ENCODE measurements at places on chromosomes 5 and 9.

DNA sequence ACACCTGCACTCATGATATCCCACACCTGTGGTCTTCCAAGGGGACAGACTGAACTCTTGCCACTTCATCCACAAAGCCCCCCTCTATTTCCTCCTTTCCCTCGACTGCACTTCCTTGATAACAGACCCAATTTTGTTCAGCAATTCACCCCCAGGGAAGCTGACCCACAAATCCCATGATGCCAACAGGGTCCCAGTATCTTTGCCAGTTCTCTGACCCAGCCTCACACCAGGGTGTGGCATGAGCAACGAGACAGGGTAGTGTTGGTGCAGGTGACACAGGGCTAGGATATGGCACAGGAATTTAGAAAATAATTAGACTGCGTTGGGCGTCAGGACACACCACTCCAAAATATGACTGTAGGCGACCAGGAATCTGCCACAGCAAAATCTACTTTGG lies 30.2 kb upstream of the KCNIP1 start:
- DNase-seq = no peak

DNA sequence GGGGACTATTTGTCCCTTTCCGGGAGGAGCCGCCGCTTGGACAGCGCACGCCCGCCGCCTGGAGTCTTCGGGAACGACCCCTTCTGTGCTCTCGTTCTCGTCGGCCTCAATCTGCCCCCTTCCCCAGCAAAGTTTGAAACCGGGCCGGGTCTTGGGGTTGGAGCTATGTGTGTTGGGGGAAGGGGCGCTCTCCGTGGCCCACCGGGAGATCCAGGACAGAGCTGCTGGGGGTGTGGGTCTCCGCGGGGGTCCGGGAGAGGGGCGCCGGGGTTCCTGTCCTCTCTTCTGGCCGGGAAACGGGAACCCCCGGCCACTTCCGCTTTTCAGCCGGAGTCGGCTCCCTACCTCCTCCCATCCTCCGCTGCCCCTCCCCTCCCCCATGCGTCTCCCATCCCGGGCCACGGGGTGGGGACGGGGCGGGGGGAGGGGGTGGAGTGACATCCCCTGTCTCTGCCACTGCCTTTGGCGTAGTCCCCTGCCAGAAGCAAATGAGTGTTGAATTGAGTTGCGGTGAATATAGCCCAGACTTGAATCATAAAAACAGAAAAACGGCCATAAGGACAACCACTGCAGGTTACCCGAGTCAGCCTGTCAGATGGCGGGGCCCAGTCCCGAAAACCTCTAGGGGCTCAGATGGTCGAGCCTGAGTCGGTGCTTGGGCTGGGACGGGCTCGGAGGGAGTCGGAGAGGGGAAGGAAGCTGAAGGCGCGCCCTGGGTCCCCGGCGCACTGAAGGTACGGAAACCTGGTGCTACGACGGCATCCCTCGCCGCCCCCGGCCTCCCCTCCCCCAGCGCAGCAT lies 1.1 kb downstream of the CPLX2 start:
- DNase-seq = no peak

DNA sequence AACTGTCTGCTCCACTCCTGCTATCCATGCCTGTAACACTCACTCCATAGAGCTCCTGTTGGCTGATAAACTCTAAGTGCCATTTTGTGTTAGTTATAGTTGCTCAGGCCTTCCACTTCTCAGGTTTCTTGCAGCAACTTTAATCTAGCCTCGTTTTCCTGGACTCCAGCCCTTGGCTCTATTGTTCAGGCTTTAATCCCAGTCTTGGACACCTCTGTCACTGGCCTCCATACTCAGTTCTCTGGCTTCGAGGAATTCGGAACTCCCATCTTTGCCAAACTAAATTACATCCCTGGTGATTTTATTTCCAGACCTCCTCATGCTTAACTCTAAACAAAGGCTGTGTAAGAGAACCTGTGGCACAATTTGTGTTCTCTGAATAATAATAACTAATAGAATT lies 39.8 kb downstream of the EMB start:
- DNase-seq = no peak

DNA sequence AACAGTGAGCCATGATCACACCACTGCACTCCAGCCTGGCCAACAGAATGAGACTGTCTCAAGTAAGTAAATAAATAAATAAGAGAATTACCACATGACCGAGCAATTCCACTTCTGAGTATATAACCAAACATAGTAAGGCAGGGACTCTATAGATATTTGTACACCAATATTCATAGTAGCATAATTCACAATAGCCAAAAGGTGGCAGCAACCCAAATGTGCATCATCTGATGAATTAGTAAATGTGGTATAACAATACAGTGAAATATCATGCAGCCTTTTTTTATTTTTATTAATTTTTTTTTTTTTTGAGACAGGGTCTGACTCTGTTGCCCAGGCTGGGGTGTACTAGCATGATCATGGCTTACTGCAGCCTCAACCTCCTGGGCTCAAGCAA lies 33.1 kb downstream of the ALDH7A1 start:
- no peak for DNase-seq

DNA sequence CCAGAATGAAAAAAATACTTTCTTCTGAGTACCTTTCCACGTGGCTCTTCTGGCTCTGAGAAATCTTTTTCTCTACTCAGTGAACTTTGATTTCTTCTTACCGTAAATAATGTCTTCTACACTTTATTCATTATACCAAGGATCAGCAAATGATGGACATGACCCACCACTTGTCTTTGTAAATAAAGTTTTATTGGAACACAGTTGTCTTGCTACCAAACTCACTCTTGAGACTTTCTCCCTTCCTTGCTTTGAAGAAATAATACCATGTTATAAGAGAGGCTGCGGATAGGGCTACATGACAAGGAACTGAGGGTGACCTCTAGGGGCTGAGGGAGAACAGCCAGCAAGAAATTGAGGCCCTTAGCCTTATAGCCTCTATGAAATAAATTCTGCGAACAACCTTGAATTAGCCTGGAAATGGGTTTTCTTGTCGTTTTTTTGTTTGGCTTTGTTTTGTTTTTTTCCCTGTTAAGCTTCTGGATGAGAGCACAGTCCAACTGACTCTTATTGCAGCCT lies 212.5 kb downstream of the COMMD10 start:
- DNase-seq = no peak
